Cardiac septum (tissue), 1 donor: ENCODE measurements at places on chromosomes 2 and 18. TPM values are rescaled to one million over a fixed set of nuclear protein-coding genes. Genes with fewer than 3 reads are reported as not detected.

DNA sequence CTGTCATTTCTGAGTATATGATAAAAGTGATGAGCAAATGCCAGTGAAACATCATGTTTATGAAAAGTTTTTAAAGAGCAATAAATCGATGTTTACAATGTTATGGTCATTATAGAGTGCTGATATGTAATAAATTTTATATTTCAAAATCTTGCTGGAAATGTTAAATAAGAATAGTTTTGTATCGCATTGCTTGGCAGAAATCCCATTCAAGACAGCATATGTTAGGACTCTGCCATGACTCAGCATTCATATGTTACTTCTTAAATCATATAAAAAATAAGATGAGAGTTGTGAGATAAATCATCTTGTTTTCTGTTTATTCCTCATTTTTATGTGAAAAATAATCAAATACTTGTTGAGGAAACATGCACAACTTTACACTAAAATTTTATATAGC is 949.9 kb upstream of the NRXN1 start:
- DNase-seq: no peak

The PIEZO2 gene
- total RNA-seq: 0.46 TPM

The DYSF gene
- 82.8 TPM for total RNA-seq

GRCh38 chr18:58169472-58169871 is 125.4 kb downstream of the NEDD4L start:
- no peak for DNase-seq

DNA sequence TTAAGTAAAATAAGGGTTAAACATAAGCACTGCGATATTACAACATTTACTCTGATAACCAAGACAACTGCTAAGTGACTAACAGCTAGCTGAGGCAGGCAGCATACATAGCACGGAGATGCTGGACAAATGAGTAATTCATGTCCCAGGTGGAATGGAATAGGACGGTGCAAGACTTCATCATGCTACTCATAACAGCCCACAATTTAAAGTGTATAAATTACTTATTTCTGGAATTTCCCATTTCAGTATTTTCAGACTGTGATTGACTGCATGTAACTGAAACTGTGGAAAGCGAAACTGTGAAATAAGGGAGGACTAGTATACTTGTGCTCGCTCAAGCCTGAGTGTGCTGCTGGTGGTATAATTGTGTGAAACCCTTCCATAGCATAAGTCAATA is 12.9 kb downstream of the IER3IP1 start:
- DNase-seq: no peak

The UGT1A7 gene
- total RNA-seq: not detected

GRCh38 chr2:46679761-46680160 is 200.4 kb downstream of the TMEM247 start:
- DNase-seq: no peak

- no peak for DNase-seq
These were observed 672.9 kb upstream of the ACVR2A start for GRCh38 chr2:147171941-147172340.

The ALK gene
- total RNA-seq: not detected

DNA sequence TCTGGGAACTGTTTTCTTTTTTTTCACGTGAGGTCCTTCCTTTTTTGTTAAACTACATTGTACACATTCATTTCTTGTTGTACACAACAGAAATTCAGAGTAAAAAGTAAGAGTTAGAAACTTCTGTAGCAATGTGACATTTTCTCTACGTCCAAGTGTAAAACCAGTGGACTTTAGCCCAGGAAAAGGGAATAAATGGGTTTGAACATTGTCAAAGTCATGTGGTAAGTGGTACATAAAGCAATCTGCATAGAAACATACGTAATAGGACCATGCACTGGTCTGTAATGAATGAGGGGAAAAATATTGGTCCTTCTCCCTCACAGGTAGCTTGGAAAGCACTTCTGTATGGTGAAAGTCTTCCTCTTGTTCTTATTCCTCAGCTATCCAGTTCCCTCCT is 421.4 kb downstream of the SETBP1 start:
- DNase-seq: no peak

The DNAH6 gene
- total RNA-seq: 0.22 TPM

- no peak for DNase-seq
These were observed 109.7 kb downstream of the ERBB4 start for GRCh38 chr2:212428681-212429478.

The EXOC6B gene
- total RNA-seq: 173 TPM

The MEP1B gene
- 0.13 TPM for total RNA-seq

The IL1F10 gene
- total RNA-seq: not detected

DNA sequence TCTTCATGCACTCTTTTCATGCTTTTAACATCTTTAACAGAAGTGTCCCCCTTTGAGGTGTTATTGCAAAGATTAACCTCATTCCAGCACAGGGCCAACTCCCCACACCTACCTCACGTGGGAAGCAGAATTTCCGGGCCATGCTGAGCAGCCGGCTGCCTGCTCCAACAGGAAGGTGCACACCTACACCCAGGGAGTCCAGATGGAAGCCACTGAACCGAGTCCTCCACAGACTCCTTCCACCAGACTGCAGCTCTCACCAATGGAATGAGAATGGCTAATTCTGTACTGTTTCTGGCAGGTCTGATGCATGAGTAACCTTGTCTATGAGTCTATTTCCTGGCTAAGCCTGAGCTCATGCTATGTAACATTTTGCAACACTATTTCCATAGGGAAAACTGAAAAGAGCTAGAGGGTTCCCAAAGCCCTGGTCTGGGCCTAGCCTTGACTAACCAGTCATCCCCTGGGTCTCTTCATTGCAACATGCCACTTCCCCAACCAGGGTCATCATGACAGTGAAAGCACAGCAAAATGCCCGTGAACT is 11.0 kb downstream of the ERFE start:
- no peak for DNase-seq

- DNase-seq: no peak
These were observed 105.0 kb upstream of the STK17B start for GRCh38 chr2:196276421-196276820.

- no peak for DNase-seq
These were observed 285.0 kb downstream of the GULP1 start for GRCh38 chr2:188576651-188577050.

GRCh38 chr2:177352441-177353186 is 40.0 kb upstream of the AGPS start:
- no peak for DNase-seq

DNA sequence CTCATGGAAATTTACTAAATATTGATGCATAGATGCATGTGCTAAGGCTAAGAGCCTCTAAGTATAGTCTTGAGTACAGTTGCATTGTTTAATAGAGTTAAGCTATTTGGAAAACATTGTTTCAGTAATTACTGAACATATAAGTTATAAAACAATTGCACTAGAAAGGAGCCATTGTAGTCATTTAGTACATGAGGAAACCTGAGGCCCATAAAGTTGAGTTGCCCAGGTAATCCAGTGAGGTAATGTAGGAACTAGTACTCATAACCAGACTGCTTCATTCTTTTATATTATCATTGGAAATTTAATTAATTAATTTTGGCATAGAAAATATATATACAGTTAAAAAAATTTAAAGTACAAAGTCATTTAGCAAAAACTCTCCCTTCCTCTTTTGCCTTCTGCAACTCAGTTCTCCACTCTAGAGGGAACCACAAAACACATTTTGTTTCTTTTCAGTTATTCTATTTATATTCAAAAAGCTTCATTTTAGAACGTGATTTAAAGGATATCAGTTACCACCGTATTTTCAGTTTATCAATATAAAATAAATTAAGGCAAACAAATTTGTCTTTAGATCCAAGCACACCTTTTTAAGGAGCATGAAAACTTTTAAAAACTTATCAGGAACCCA is 27.8 kb upstream of the TBR1 start:
- no peak for DNase-seq

- no peak for DNase-seq
These were observed 60.2 kb upstream of the SPP2 start for GRCh38 chr2:233990261-233990798.

The MREG gene
- 0.32 TPM for total RNA-seq

DNA sequence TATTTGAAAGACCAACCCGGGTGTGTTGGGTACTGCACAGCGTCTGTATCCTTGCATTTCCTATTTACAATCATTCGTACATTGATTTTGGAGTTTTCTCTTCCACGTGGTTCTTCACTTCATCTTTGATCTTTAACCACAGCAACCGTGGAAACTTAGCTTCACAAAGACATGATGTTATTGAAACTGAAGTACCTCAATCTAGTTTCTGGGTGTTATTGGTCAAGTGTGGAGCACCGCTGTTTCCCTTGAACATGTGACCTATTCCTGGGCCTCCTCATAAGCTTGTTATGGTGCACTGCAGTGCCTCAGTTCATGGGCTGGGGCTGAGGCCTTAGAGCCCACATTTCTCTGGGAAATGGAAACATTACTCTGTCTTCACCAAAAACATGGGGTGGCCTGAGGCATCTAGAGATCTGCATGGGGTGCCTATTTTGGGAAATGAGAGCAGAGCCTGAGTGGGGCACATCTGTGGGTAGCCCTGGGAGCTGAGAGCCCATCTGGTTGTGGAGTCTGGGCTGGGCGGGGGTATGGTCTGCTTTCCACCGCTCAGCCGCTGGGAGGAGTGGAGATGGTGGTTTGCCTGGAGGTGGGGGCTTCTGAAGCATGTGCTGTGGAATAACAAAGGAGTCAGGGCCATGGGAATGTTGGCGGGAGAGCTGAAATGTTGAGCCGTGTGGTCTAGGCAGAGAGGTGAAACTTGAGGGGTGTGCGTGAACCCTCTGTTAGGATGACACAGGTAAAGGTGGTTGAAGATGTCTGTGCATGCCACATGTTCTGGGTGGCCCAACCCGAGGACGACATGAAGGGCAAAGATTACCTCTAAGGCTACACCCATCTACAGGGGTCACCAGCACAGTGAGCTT is 37.4 kb downstream of the ZNF236 start:
- DNase-seq: no peak

GRCh38 chr2:62999905-63000304 is 50.7 kb upstream of the OTX1 start:
- peak; percentile 77 for DNase-seq

- no peak for DNase-seq
These were observed 2.8 kb upstream of the GAD1 start for GRCh38 chr2:170813611-170814532.

DNA sequence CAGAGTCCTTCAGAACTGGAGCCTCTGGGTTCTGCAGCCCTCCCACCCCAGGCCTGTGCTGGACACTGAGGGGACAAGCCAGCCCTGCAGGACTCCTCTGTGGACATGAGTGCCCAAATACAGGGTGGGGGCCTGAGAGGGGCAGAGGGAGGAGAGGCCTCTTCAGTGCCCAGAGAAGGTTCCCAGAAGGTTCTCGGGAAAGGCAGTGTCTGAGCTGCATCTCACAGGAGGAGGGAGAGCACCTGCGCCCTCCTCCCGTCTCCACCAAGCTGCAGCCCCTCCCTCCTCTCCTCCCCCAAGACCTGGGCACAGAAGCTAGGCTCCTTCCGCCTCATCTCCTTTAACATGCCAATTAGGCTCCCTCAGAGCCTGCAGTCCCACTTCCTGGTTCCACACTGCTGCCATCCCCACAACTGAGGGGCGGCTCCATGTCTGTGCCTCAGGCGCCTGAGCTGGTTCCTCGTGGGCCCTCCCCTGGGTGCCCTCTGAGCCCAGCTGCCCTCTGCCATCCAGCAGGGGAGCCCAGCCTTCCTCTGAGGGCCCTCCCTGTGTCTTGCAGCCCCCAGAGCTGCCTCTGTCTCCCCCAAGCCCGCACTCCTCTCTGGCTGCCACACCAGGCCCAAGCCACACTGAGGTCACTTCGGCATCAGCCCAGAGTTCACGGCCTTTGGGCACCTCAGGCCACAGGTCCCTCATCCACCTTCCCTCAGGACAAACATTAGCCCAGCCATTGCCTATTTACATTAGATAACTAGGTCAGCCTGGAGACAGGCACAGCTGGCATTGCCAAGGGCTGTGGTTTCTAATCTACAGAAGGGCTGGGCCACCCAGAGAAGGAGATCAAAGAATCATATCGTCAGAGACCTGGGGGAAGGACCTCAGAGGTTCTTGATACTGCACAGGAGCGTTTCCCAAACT is 28.9 kb downstream of the KCNK3 start:
- no peak for DNase-seq

The PARD6G gene
- total RNA-seq: 1.3 TPM

DNA sequence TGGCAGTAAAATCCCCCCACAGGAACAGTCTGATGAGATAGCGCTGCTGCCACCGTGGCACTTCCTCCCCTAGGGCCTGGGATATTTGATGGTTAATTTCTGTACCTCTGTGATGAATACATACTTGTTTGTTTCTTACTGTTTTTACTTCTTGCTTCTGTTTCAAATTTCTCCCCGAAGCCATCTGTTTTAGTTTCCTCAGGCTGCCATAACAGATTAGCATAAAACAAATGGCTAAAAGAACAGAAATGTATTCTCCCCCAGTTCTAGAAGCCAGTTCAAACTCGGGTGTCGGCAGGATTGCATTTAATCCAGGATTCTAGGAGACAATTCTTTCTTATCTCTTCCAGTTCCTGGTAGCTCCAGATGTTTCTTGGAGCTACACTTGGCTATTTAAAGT is 435.9 kb downstream of the DSEL start:
- no peak for DNase-seq

DNA sequence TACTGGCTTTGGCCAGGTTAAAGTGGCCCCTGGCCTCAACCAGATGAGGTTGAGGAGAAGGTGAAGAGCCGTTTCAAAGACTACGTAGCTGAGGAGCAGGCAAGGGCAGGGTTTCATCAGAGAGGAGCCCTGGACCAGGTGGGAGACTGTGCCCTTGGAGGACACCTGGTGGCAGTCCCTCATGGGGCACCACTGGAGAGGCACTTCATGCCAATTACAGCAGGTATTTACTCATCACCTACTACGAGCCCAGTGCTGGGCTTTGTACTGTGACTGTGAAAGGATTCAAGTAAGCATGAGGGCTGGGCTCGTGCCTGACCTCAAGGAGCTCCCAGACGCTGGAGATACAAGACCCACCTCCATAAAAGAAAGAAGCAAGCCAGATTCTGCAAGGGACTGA is 37.6 kb downstream of the SMAD7 start:
- peak; percentile 57 for DNase-seq

The ANKRD62 gene
- not detected for total RNA-seq
